ENCODE measurements at places on chromosomes 3 and 15. TPM values are rescaled to one million over a fixed set of nuclear protein-coding genes. Genes with fewer than 3 reads are reported as not detected.

- no peak for DNase-seq
These were observed 17.2 kb upstream of the SPG21 start for GRCh38 chr15:65006876-65007275.

Gene CTXN2
- total RNA-seq: 0.20 TPM

DNA sequence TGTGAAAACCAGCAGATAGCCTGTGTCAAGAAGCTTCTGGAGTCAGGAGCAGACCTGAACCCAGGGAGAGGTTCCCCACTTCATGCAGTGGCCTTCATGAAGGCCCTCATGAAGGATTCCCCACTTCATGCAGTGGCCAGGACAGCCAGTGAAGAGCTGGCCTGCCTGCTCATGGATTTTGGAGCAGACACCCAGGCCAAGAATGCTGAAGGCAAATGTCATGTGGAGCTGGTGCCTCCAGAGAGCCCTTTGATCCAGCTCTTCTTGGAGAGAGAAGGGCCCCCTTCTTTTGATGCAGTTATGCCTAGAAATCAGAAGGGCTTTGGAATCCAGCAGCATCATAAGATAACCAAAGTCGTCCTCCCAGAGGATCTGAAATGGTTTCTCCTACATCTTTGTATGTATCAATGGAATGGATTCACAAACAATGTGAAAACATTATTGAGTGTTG lies 103.9 kb upstream of the CHD2 start:
- DNase-seq: no peak

Gene VGLL4
- 28.9 TPM for total RNA-seq

DNA sequence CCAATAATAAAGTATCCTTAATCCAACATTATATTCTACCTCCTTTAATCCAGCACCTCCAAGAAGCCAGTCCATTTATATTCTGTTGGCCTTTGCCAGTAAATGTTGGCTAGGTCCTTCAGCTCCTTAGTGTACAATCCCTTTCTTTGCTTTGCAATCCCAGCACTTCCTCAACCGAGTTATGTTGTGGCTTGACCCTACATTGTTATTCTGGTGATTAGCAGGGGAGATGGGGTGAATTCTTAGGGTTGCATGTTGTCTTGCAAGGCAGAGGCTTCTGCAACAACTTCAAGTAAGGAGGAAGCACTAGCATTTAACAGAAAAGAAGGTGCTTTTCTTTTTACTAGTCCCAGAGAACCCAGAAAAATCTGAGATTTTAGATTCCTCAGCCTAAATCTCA lies 127.2 kb downstream of the CD47 start:
- no peak for DNase-seq

DNA sequence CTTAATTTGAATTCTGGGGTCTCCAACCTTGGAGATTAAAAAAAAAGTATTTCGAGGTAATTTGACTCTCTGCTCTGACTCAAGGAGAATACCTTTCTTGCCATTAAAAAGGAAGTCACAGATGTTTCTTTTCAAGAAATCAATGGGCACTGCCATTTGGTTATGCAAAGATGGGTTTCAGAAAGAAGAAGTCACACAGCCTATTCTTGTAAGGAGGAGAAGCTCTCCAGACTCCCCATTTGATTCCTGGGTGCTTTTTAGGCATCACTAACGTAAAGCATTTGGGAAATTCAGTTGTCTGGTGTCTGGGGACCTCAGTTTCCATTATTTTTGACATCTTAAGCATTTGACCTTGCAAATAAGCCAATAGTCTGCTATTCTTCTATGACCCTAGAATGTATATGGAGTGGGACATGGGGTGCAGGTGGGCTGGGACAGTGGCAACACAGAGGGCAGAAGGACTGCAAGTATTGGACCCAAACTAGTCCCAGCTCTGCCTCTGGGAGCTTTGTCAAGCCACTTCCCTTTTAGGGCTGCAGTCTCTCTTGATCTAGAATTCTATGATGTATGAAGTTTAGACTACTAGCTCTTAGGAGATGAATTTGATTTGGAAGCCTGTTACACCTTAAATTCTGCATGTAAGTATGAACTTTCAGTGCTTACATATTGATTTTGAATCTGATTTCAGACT lies 27.8 kb downstream of the IL5RA start:
- DNase-seq: no peak

Gene PLCB2
- total RNA-seq: not detected

DNA sequence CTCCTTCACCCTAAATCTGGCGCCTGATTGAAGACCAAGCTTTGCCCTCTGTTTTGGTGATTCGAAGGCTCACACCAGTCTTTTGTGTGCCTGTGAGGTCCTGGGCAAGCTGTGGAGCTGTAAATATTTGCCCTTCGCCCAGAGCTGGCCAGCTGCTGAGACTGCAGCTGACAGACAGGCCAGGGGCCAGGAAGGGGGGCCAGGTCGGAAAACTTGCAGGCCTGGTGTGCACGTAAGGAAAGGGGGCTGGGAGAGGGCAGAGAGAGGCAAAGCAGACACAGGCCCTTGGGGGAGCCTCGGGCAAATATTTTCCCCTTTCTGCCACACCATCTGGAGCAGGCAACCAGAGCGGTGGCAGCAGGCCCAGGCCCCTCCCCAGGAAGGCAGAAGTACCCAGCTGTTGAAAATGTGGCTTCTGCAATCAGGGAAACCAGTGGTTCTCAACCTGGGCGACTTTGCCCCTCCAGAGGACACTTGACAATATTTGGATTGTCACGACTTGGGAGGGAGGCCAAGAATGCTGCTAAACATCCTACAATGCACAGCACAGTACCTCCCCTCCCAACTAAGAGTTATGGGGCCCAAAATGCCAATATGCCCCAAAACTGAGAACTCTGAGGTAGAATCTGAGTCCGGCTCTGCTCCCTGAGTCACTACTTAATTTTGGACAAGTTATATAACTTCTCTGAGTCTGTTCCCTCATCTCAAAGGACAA lies 2.5 kb downstream of the PDZRN3 start:
- DNase-seq: no peak

- DNase-seq: no peak
These were observed 33.7 kb downstream of the LARP6 start for GRCh38 chr15:70820214-70820613.
